Activated CD4-positive, alpha-beta T cell treated with anti-CD3 and anti-CD28 coated beads, Interleukin-2, amount 50 U/mL, for 24 hours (primary cell): ENCODE measurements at places on chromosomes 7 and 10.

DNA sequence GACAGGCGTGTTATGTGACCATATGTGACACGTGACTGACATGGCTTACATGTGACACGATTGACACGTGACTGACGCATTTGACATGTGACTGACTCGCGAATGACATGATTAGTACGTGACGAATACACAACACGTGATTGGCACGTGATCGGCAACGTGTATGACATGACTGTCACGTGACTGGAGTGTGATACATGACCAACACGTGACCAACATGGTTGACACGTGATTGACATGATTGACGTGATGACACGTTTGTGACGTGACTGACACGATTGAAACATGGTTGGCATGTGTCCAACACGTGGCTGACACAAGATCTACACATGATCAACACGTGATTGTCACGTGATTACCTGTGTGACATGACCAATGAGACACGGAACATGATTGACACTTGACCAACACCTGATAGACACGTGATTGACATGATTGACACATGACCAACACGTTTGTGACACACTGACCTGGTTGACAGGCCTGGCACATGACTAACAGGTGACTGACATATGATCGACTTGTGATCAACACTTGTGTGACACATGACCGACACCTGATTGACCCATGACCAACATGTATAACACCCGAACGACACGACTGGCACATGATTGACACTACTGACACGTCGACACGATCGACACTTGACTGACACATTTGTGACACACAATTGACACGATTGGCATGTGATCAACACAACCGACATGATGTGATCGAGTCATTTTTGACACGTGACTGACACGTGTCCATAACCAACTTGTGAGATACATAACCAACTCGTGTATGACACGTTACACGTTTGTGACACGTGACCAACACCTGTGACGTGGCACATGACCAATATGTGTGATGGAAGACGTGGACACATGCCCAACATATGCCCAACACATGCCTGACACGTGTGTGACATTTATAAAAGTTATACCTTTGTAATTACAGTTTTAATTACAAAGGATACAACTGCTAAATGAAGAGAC lies 21.1 kb downstream of the CRPPA start:
- no peak for DNase-seq

DNA sequence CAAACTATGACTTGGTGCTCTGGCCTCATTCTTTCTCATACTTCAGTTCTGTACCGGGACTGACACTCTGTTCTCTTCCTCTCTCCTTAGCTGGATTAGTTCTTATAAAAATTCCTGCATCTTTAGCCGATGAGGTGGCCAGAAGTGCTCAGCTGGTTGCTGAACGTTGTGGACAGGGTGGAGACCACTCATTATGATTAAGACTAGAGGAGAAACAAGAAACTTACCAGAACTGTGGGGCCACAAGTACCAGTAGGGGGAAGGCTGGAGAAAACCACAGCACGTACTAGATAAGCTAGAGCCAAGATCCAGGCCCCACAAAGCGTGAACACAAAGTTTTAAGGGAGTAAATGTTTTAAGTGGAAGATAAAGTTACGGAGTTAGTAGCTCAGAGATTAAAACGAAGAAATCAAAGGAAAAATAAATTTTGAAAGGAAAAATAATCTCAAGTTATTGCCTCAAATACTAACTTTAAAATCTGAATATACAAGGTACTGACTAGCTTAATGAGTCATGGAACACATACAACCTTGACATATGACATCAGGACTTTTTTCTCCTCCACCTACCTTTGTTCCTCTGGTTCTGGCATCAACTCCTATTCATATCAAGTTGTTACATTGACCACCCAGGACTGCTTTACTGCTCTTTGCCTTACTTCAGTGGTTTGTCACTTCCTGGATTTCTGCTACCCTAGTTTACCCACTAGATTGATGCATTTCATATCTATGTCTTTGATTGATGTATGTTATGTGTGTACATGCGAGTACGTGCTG lies 469.0 kb downstream of the TFEC start:
- no peak for DNase-seq

GRCh38 chr10:47379901-47380300 lies 4.2 kb downstream of the ZNF488 start:
- no peak for DNase-seq

DNA sequence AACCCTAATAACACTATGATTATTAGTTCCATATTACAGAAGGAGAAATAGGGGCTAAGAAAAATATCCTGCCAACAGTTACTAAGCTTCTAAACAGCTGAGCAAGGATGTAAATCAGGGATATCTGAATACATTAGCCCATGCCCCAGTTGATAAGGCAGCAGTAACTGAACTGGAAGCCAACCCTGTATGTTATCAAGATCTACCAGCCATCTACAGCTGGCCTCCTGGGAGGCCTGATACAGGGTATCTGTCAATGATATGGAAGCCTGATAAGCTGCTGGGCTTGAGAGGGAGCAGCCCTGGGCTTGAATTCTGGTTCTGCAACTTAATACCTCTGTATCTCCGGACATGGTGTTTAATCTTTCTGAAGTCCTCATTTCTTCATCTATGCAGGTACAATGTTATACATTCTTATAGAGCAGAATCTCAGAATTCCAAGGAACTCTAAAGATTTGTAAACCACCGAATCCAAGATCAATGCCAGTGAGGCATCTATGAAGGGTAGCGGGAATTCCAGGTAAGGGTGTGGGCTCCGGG lies 37.9 kb upstream of the AFAP1L2 start:
- DNase-seq, result no peak

DNA sequence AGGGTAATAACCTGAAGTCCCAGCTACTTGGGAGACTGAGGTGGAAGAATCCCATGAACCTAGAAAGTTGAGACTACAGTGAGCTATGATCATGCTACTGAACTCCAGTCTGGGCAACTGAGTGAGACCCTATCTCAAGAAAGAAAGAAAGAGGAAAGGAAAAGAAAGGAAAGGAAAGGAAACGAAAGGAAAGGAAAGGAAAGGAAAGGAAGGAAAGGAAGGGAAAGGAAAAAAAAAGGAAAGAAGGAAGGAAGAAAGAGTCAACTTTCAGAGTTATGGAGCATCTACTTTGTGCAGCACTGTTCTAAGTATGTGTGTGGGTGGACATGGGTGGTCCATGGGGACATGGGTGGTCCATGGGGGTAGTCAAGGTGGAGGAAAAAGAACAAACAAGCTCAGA lies 24.1 kb upstream of the R3HCC1L start:
- DNase-seq, result no peak

- DNase-seq, result no peak
Observed at GRCh38 chr7:79610748-79611304, 157.4 kb upstream of the MAGI2 start.

GRCh38 chr7:1255080-1255816 lies 22.6 kb downstream of the UNCX start:
- DNase-seq, result no peak

- no peak for DNase-seq
Observed at GRCh38 chr10:116385311-116385710, 42.3 kb upstream of the PNLIPRP3 start.

DNA sequence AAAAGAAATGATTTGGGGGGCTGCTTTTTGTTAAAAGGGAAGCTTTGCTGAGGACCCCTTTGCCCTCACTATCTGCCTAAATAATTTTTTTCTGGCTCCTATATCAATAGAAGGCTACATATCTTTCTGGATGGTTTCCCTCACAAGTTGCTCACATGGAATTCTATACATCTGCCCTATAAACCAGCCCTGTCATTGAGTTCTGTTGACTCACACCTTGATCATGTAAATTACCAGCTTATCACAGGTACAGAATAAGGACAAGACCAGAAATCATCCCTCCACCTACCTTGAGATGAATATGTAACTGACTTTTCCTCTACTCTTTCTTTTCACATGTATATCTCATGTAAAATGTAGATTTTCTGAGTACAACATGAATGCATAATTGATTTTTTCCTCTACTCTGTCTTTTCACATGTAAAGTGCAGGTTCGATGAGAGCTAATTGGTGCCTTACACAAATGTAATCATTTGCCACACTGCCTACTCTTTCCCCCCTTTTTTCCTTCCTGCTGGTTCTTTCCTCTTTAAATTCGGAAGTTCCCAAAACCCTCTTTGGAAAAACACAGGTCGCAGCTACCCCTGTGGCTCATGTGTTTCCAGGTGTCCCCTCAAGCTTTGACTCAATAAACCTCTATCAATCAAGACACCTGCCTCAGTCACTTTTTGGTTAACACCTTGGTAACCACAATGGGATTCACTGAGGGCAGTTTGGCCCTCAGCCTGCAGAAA lies 12.5 kb downstream of the CYP3A43 start:
- DNase-seq, result no peak

GRCh38 chr7:42856605-42856987 lies 55.3 kb downstream of the C7orf25 start:
- no peak for DNase-seq

DNA sequence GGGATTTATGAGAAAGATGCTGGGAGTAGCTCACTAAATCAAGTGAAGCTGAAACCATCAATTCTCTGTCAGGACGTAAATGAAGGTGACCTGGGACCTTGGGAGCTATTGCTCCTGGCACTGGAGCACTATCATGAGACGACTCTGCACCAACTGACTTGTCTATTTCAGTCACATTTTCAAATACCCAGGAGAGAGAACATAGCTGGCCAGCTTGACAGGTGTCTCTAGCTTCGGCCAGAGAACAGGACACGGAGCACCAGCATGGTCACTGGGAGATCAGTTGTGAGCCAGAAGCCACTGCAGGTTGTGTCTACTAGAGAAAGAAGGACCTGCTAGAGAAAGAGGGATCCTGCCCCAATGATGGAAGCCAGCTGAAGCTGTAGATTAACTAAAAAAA lies 17.4 kb upstream of the ATOH7 start:
- DNase-seq, result no peak

- DNase-seq, result no peak
Observed at GRCh38 chr7:101226721-101227120, 8.8 kb downstream of the ZNHIT1 start.

DNA sequence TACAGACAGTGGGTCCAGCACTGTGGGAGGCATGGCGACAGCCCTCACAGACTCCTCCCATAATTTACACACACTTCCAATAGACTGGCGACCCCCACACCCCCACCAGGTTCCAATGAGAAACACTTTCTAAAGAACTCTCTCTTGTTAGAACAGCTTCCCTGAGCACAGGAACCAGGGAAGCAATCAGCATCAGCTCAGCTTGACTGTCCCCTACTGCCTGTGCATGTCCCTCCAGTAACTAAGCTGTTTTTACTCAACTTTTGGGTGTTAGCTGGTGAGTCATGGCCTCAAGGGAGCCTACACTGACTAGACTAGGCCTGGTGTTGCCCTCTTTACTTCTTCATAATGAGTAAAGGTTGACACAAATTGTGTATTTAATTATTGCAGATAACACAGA lies 32.6 kb upstream of the HERPUD2 start:
- DNase-seq, result no peak

GRCh38 chr7:40165216-40165615 lies 30.4 kb downstream of the SUGCT start:
- no peak for DNase-seq

DNA sequence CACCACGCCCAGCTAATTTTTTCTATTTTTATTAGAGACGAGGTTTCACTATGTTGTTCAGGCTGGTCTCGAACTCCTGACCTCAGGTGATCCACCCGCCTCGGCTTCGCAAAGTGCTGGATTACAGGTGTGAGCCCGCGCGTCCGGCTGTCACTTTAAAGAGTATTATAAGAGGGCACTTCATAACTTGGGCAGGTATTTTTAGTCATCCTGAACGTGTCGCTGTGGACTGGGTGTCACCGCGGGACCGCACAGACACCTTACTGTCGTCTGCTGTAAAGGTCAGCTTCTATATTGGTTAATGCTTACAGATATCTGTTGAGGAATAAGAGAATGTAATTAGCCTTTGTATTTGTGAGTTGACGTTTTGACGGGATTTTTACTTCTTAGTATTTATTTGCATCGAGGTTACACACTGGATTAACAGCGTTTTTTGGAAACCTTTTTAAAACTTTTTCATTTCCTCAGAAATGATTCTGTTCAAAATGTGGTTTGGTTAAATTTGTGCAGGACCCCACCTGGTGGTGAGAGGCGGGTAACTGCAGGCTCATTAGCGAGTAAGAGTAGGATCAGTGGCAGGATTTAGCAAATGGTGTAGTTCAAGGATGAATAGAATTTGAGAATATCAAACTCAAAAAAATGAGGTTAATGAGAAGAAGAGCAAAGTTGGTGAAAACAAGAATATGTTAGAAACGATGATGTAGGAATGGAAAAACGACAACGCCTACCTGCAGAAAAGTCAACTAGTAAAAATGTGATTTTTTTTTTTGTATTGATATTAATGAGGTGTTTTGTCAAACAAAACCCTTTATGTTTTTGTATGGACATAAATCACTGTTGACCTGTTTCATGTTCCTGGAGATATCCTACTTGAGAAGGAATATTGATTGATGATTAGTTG lies 3.2 kb downstream of the DNAJB6 start:
- peak; percentile 28 for DNase-seq

DNA sequence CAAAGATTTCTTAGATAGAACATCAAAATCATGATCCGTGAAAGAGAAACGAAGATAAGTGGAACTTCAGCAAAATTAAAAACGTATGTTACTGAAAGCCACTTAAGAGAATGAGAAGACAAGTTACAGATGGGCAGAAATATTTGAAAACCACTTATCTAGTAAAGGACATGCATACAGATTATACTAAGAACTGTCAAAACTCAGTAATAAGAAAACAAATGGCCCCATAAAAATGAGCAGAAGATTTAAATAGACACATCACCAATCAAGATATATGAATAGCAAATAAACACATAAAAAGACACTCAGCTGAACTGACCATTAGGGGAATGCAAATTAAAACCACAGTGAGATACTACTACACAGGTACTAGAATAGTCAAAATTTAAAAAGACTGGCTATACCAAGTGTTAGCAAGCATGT lies 343.7 kb downstream of the PTEN start:
- no peak for DNase-seq

DNA sequence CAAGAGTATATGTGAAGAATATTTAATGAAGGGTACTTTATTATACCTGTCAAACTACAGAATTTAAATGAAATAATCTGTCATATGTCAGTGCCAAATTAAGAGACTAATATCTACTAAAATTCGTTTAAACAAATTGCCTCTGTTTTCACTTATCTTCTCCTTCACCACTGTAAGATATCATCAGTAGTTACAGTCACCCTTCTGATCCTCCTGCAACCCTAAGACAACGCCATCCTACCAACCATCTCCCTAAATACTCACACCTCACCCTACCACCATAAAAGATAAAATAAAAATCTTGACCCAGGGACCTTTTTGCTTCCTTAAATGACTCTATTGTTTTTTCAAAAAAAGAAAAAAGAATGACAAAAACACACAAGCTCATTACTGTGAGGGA lies 20.8 kb downstream of the EZH2 start:
- no peak for DNase-seq

- no peak for DNase-seq
Observed at GRCh38 chr10:14186245-14186644, 144.5 kb downstream of the FRMD4A start.

DNA sequence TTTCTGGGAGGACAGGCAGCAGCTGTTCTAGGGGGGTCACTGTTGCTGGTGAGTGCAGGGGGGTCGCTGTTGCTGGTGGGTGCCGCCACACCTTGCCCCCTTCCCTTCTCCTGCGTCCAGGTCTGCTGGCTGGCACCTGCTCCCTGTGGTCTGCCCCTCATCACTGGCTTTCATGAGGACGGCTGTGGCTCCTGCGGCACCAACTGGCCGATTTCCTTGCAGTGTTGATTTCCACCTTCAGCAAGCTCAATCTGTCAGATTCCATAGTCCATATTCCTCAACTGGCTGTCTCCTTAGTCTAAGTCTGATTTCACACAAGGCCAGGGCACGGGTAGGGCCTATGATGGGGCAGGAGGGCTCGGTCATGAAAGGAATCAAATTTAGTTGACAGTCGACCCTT lies 23.4 kb upstream of the GRB10 start:
- DNase-seq, result no peak

- DNase-seq, result no peak
Observed at GRCh38 chr7:141433698-141434097, 117.5 kb upstream of the AGK start.
